Astrocyte of the hippocampus (primary cell): ENCODE measurements at places on chromosomes 16 and 17.
A peak's percentile ranks its signal among the peaks of the same experiment; 100 is the strongest.

DNA sequence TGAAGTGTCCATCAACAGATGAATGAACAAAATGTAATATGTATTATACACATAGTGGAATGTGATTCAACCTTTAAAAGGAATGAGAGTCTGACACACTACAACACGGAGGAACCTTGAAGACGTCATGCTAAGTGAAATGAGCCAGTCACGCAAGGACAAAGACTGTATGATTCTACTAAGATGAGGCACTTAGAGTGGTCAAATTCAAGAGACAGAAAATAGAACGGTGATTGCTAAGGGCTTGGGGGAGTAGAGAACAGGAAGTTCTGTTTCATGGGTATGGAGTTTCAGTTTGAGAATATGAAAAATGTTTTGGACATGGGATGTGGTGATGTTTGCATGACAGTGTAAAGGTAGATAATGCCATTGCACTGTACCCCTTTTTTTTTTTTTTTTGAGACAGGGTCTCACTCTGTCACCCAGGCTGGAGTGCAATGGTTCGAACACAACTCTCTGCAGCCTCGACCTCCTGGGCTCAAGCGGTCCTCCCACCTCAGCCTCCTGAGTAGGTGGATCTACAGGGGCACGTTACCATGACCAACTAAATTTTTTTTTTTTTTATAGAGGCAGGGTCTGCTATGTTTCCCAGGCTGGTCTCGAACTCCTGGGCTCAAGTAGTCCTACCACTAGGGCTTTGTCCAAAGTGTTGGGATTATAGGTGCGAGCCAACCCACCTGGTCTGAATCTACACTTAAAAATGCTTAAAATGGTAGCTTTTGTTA is 2.9 kb upstream of the CCDC102A start:
- no peak for DNase-seq

- no peak for DNase-seq
Observed at GRCh38 chr16:27745348-27745747, 195.4 kb downstream of the KATNIP start.

GRCh38 chr17:54237911-54238515 is 415.3 kb downstream of the KIF2B start:
- DNase-seq, result no peak

DNA sequence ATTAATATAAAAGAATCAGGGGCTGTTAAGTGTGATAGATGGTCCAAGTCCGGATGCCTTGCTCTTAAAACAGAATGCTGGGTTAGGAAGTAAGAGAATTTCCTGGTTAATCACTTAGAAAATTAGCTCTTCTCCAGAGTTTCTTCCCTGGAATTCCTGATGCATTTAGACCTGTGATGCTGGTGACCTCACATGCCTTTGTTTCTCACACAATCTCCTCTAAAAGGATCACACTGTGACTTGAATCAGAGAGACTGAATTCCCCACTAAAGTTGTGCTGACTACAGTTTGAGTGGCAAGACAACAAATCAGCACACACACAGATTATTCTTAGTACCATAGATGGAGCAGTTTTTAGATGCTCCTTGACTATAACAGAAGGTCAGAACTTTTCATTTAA is 4.4 kb upstream of the RNF43 start:
- DNase-seq, result no peak

GRCh38 chr17:82278786-82279391 is 5.4 kb upstream of the CSNK1D start:
- no peak for DNase-seq

- no peak for DNase-seq
Observed at GRCh38 chr16:11482946-11483748, 103.6 kb downstream of the LITAF start.

DNA sequence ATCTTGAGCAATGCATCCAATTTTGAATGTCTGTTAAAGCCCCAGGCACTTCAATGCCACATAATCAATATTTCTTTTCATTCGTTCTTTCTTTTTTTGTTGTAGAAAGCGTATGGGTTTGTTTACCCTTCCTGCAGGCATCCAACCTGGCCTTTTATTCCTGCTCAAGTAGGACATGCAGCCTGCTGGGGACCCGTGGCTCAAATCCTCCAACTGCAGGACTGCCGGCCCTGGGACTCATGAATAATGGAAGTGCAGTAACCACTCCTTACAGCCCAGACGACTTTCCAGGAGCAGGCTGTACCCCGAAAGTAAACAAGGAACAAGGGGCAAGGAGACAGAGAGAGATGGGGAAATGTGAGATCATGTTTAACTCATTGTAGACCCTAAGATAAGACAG is 126.4 kb downstream of the SALL1 start:
- no peak for DNase-seq

DNA sequence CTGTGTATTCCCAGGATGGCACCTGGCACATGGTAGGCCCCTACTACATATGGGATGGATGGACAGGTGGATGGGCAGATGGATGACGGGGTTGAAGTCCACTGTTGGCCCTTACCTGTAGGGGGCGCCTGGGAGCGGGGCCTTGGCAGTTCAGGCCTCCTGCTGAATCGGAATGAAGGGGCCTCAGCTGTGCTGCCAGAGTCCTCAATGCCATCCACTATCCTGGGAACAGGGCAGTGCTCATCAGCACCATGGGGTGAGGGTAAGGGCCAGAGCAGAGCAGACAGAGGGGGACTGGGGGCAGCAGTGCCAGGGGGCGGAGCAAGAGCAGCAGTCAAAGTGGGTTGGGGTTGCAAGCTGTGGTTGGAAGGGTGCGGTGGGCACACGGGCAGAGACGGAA is 8.3 kb upstream of the RAB5C start:
- DNase-seq, result no peak

DNA sequence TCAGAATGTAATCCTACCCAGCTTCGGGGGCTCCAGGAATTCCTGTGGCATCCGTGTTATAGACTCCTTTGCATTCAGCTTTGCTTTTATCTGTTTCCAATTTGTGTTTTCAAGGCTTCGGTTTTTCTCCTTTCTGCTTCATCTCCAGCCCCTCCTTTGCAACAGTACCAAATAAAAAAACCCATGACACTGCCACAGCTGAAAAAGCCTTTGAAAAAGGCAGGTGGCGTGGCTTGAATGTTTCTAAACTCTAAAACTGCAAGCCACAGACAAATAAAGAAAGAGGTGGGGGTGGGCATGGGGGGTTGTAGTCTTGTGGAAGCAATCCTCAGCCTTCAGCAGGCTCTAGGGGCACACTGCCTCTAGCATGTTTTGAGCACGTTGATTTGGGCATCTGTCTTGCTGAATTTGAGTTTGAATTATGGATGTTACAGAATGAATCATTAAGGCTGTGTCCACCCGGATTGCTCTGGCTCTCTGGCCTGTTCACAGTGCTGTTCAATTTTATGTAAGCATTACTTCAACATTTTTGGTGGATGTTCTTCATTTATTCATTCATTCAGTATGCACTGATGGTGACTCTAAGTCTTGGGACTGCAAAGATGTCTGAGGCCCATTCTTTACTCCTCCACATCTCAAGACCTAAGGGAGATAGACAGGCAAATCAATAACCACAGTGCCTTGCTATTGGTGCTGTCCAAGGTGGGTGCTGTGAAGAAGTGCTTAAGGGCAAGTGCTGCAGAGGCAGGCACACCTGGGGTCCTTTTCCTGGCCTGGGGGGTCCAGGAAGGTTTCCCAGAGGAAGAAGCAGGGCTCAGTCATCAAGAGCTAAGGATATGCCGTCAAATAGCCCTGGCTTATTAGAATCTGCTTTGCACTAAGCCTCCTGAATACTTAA is 77.4 kb downstream of the CDH13 start:
- DNase-seq, result peak; percentile 9

DNA sequence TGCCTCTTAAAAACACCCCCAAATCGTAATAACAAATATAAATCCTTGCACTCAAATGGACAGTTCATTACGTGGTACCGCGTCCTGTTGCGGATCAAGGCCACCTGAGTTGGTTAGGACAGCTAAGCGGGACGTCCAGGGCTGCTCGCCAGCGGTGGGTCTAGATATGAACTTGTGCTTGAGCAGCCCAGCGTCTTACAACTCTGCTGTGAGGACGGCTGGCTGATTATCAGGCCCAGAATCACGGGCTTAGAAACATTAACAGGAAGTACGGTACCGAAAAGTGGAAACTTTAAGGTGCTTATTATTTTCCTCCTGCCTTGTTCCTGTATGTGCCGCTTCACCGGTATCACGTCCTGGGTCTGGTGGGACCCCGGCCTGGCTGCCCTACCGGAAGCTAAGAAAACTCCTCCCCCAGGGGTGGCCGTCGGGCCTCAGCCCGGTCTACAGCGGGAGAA is 832 bp upstream of the SRRM2 start:
- no peak for DNase-seq

GRCh38 chr16:54431997-54432896 is 145.7 kb upstream of the IRX3 start:
- peak; percentile 83 for DNase-seq

- peak; percentile 69 for DNase-seq
Observed at GRCh38 chr17:6069539-6070429, at the start of gene WSCD1. TSS of gene WSCD1 (plus strand) at chr17:6070379. CDS start at chr17:6080659, 10,280 bp downstream.

DNA sequence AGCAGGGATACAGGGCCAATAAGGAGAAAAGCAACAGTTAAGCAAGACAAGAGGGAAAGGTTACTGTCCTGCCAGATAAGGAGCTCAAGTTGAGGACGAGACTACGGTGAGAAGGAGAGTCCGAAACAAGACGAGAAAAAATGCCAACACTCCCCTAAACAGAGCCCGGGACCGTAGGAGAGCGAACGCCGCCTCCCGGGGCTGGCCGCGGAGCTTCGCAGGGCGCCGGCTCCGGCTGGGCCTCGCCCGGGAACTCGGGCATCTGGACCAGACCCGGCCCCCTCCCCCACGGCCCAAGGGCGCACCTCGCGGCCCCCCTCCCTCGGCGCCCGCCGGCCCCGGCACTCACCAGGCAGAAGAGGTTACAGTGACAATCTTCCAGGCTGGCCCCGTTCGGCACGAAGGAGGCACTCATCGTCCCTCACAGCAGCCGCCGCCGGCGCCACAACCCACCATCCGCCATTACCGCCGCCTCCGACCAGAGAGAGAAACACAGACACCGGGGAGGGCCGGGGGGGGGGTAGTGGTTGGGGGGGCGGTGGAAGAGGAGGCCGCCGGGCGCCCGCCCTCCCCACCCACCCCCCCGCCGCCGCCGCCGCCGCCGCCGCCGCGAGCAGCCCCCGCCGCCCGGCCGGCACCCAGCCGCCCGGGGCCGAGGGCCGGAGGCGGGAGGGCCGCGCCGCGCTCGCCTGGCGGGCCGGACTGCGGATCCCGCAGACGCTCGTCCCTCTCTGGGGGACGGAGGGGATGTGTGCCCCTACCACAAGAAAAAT is at the start of gene MED13:
Gene MED13, minus strand, starts transcription at position 488 of the 773 bp plus-strand sequence. Its CDS starts 73 bp downstream, at position 415.
- peak; percentile 76 for DNase-seq

DNA sequence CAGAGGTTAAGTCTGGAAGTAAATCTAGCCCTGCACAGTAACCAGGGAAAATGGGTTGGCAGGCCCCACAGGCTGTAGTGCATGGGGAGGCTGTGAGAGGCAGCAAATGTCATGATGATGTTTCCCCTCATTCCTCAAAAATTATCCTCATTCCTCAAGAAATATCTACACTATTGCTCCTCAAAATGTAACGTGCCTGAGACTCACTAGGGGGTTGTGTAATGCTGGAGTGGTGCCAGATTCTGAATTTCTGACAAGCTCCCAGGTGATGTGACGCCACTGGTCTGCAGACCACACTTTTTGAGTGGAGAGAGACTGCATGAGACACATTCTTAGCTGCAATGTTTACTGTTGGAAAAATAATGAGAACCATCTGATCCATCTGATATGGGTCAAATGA is 1.2 kb upstream of the MPP3 start:
- peak; percentile 34 for DNase-seq

DNA sequence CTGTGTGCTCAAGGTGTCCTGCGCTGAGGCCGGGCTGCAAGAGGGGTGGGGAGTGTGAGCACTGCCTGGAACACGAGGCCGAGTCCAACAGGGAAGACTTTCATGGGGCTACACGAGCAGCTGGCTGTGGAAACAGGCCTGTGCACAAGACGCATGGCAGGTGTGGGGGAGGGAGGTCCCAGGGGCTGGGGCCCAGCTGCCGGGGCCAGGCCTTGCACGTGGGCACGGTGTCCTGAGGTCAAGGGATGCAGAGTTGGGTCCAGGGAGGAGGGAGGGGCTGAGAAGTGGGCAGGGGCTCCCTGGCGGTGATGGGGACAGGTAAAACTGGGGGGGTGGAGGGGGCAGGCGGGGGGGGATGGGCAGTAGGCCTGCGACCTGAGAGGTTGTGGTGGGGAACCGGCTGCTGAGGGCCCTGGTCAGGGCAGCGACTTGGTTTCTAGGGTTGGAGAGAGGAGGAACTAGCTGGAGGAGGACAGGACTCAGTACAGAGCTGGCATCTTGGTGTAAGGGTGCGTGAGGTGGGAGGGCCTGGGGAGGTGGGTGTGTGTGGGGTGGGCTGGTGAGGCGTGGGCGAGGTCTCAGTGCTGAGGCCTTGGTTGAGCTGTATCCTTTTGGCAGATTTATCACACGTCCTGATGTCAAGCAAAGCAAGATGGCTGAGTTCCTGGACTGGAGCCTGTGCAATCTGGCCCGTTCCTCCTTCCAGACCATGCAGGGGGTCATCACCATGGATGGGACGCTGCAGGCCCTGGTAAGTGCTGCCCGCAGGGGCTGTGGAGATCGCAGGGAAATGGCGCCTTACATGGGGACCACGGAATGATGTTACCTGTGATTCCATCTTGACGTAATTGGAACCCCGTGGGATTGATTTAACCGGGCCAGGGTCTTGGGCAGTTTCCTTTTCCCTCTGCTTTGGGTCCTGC is 29.4 kb downstream of the TBCD start:
- no peak for DNase-seq

- peak; percentile 83 for DNase-seq
Observed at GRCh38 chr17:50661795-50662391, 27.2 kb downstream of the ABCC3 start.

GRCh38 chr17:48491527-48492273 is 39.1 kb downstream of the HOXB1 start:
- no peak for DNase-seq

GRCh38 chr16:86367291-86368072 is 142.8 kb upstream of the FOXF1 start:
- DNase-seq, result no peak

DNA sequence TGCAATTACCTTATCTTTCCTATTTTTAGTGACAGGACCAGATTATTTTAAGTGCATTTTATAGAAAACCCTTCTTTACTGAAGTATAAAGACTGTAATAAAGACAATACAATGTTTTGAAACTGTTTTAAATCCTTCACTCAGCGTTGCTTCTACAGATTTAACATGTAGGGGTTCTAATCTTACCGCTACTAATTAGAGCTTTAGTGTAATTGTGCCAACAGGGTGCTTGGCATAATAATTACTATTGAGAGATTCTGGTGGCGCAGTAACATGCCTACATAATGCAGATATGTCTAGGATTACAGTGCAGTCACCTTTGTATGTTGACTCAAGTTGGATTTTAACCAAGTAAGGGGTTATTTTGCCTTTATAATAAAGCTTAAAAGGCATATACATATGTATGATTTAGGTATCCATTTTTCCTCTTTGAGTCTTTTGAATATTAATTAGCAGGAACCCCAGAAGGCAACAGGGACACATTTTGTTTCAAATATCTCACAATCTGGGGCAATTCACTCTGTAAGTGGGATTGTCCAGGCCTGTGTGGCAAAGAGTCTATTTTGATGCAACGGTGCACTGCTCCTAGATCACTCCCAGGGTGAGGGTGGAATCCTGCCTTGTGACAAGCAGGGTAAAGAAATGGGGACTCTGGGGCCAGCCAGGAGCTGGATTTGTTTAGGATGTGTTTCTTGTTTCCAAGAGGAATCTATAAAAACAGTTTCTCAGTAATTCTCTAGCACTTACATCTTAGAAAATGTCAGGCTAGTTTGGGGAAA is 604.7 kb upstream of the SALL1 start:
- no peak for DNase-seq

- no peak for DNase-seq
Observed at GRCh38 chr17:70865993-70866804, 696.9 kb downstream of the KCNJ2 start.

- DNase-seq, result peak; percentile 94
Observed at GRCh38 chr17:81328978-81329926, 34.1 kb upstream of the SLC38A10 start.
